CD4-positive, alpha-beta T cell treated with Interleukin-4 for 1 hour (primary cell): ENCODE measurements at places on chromosomes 1 and 21.

- DNase-seq = no peak
Measured at GRCh38 chr21:42085246-42086077, 14.3 kb downstream of the UMODL1 start.

GRCh38 chr1:239886266-239886665 lies 205.4 kb upstream of the FMN2 start:
- DNase-seq = no peak

DNA sequence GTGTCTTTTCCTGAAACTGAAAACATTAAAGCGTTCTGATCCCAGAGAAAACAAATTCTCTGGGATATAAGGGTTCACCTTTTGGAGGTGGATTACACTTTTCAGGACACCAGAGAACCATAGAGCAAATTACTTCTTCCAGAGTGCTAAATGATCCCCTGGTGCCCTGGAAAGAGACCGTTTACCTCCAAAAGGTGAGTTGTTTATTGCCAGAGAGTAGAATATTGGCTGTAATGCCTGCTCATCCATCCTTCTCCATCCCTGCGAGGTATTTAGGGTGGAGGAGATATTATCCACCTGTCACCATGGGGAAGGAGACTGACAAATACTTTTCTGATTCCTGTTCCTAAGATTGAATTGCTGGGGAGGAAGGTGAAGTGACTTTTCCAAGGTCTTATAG lies 30.4 kb downstream of the PBX1 start:
- DNase-seq = no peak

- DNase-seq = no peak
Measured at GRCh38 chr1:164087906-164088453, 471.0 kb upstream of the PBX1 start.

DNA sequence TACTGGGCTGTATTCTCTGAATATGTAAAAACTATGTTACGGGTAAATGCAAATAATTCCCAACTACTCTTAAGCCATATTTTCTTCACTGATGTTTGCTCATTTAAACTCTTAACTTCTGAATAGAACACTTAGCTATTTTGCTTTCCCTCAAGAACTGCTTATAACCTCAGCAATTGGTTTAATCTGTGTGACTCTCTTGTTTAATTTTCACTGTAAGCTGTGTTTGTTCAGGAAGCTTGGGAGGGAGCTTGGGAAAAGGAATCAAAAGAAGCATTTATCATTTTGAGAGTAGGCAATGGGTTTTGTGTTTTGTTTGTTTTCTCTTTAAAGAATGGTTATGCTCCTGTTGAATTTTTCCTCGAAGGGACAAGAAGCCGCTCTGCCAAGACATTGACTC lies 24.4 kb downstream of the GNPAT start:
- no peak for DNase-seq

GRCh38 chr1:207862241-207862787 lies 48.6 kb downstream of the CD34 start:
- no peak for DNase-seq

DNA sequence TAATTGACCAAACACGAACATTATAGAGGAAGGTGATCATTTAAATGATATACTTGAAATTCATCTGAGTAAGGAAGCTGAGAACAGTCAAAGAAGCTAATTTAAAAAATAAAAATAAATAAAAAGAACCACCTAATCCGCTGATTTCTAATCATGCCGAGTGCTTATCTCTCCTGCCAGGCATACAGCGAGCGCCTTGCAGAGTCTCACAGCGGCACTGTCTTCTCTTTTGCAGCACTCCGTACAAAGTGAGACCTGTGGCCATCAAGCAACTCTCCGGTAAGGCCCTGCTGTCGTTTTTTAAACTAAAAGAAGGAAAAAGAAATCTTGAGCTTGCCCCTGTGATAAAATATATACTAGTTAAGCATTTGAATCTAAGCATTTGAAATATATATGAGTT lies 45.3 kb downstream of the PDE9A start:
- no peak for DNase-seq

DNA sequence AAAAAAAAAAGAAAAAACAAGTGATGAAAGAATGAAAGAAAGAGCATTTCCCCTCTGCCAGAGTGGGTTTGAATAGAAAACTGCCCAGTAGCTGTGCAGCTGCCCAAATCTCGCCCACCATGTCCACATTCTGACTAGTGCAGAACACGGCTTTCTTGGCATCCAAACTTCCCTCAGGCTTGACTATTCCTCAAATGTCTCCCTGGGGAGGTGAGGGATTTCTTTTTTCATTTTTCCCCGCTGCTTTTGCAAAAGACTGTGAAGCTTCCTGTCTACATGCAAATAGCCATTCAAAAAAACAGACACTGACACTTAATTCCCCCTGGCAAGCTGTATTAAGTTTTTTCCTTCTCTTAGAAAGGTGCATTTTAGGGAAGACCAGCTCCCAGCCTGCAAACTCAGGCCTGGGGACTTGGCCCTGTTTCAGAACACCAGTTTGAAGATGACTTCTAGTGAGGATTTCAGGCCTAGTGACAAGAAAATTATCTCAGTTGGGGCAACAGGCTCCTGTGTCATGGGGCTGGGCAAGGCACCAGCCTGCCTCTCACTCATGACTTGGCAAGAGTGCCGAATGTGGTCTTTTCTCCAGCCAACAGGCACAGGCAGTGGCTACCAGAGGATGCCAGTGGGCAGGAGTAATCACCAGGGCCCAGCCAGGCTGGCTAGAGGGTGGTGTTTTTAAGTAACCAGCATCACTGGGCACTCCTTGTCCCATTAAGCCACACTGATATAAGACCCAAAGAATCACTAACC lies 178.1 kb upstream of the NFIA start:
- no peak for DNase-seq

DNA sequence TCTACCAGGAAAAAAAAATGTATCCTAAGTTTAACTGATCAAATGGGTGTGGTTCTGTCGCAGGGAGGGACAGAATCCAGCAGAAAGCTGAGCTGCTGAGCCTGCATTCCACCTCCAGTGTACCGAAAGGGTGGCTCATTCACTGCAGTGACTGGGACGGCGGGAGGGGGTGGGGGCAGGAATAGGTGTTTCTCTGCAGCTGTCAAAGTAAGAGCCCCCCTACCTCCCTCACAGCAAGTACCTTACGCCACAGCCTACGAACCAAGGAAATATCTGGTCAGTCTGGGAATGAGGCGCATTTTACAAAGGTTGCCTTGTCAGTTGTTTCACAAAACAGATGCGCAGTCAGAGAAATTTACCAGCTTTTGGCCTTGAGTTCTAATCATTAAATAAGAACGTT lies 1.7 kb downstream of the S100B start:
- DNase-seq = no peak

DNA sequence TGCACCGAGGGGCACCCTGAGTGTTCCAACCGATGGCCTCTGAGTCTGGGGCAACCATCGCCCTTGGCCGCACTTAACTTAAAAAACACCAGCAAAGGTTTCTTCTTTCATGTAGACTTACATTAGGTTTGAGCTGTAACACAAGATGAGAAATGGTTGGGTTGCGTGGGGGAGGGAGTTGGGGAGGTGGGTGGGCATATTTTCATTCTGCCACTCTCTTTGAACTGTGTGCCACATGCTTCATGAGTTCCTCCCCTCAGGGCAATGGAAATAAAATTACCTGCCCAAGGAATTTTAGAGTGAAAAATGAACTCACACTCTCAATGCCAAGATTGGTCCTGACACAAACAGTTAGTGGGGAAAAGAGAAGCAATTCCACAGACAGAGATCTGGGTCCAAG lies 430.1 kb upstream of the USP24 start:
- no peak for DNase-seq

DNA sequence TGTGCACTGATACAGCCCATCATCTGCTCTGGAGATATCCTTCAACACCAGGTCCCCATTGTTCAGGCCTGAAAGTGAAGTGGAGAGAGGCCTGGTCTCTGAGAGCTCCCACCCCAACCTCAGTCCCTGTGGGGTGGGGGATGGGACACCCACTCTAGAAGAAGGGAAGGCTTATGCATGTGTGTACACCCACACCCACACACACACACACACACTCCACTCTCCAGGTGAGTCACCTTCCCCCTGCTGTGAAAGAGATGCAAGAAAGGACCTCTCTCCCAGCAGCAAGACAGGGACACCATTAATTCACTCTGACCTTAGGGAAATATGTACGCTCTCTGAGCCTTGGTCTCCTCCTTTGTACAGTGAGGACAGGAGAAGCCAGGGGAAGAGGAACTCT lies 5.9 kb downstream of the VSIG8 start:
- no peak for DNase-seq

GRCh38 chr21:25515484-25516405 lies 91.5 kb downstream of the MRPL39 start:
- DNase-seq = no peak

GRCh38 chr1:35886577-35887431 lies 3.8 kb downstream of the AGO1 start:
- no peak for DNase-seq

GRCh38 chr1:220843481-220844011 lies 35.7 kb upstream of the HLX start:
- no peak for DNase-seq

- DNase-seq = no peak
Measured at GRCh38 chr1:14988636-14989035, 164.9 kb upstream of the TMEM51 start.

- DNase-seq = no peak
Measured at GRCh38 chr1:167676205-167676915, 45.4 kb upstream of the MPZL1 start.

DNA sequence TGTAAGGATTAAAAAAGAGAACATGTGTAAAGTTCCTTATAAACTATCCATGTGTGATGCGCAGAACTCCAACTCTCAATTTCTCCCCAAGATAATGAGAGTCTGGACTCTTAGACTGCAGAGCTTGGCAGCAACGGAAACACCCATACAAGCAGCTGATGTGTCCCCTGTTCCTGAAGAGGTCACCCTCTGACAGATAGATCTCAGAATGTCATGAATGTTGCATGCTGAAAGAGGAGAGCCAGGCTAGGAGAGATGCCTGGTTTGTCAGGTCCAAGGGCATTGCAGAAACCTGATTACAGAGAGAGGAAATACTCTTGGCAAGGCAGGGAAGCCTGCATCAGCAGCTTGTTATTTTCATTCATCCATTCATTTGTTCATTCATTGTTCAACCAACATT lies 24.2 kb downstream of the MTARC1 start:
- no peak for DNase-seq

- DNase-seq = no peak
Measured at GRCh38 chr1:180907313-180908055, 5.2 kb upstream of the KIAA1614 start.

GRCh38 chr1:84996846-84997666 lies at the start of gene MCOLN2:
TSS of gene MCOLN2 (minus strand) at chr1:84997113. CDS start at chr1:84996872, 241 bp downstream.
- DNase-seq = peak; percentile 41

- no peak for DNase-seq
Measured at GRCh38 chr1:228091084-228091483, 8.6 kb downstream of the ARF1 start.

GRCh38 chr1:175380521-175381300 lies 188.1 kb upstream of the KIAA0040 start:
- DNase-seq = no peak

DNA sequence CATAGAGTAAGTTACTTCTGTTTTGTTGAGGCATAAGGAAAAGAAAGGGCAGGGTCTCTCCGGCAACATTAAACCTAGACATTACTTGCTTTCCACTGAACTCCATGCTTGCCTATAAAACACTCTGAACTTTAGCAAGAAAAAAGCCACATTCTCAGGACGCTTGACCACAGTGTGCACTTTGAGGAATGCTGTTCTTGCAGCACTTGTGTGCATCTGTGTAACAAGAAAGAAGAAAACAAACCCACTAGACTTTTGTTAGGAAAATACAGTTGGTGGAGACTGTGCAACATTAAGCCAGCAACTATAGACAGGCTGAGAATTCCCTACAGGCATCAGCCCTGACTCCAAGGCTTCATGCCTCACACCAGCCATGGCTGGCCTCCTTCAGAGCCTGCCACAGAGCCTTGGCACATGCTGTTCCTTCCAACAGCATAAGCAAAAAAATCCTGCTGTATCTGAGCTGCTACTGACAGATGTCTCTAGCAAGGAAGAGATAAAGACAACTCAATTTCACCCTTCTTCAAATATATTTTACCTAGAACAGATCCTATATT lies 5.8 kb downstream of the PDZK1 start:
- DNase-seq = no peak

DNA sequence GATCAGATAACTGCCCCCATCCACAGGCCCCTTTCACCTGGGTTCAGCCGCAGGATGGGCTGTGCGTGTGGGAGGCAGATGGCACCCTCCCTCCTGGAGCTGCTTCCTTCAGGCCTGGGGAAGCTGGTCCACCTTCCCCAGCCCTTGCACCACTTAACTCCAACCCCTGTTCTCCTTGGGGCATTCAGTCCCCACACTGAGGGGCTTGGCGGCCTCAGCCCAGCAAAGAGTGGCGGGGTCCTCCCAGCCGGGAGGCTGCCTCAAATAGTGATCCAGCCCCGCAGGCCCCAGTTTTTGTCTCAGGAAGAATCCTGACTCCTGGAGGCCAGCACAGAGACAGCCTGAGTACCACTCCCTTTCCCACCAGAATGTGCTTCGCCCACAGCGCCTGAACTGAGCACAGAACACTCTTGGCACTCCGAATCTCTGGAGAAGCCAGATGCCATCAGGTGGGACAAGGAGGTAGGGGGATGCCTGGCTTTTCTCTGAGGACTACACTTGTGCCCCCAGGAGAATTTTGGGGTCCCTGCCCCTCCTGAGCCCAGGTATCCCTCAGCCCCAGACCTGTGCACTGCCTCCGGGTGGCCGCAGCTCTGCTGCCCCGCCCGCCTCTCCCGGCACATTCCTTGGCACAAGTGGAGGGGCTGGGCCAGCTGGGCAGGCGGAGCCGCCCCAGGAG lies 936 bp downstream of the PAQR6 start:
- DNase-seq = no peak

GRCh38 chr1:153122831-153123421 lies 9.6 kb upstream of the SPRR2F start:
- no peak for DNase-seq

DNA sequence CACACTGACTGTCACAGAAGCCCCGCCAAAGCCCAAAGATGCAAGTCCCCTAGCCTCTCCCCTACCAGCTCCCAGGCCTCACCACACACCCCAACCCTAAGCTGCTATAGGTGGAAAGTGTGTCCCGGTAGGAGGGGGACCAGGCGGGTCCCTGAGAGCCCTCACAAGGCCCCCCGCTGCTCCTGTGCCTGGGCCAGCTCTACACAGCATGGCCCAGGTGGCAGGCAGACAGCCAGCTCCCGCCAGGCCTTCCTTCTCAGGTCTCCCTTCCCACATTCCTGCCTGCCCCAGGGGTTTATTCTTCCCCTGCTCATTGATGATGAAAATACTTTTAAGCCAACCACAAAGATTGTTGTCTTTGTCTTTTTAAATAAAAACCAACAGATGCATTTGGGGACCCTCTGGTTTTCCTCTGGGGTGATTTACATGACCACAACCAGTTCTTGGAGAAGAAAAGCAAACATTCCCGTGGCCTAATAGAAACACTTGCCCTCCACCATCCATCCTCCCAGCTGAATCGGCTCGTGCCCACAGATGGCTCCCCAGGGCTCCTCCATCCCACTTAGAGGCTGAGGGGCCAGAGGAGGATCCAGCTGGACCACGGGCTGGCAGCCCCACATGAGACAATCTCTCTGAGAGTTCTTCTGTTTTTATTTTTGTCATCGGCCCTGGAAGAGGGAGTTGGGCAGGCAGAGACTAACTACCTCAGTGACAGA lies 93.1 kb downstream of the DMRTB1 start:
- DNase-seq = no peak

GRCh38 chr1:41920658-41921057 lies 1.9 kb upstream of the HIVEP3 start:
- DNase-seq = peak; percentile 17
